ENCODE measurements at places on chromosomes 11 and 22. TPM values are rescaled to one million over a fixed set of nuclear protein-coding genes. Genes with fewer than 3 reads are reported as not detected.

The PHETA2 gene
- 11.6 TPM for total RNA-seq

The DMC1 gene
- 1.1 TPM for total RNA-seq

The SLC17A6 gene
- not detected for total RNA-seq

The TLCD5 gene
- total RNA-seq: 4.7 TPM

The P2RX3 gene
- not detected for total RNA-seq

The SUSD2 gene
- 1.2 TPM for total RNA-seq

The WBP2NL gene
- total RNA-seq: 0.23 TPM

The RFPL1 gene
- not detected for total RNA-seq

The FGF4 gene
- total RNA-seq: not detected

The HIPK3 gene
- 56.7 TPM for total RNA-seq

The FAM111B gene
- 0.12 TPM for total RNA-seq

The SLC7A4 gene
- total RNA-seq: 0.23 TPM

The PRR33 gene
- total RNA-seq: not detected

The PKDREJ gene
- not detected for total RNA-seq

The OR52A1 gene
- total RNA-seq: not detected

The AGBL2 gene
- total RNA-seq: 0.70 TPM

The PMM1 gene
- total RNA-seq: 26.2 TPM

The PARVG gene
- total RNA-seq: not detected

The SLC5A12 gene
- total RNA-seq: not detected

The UBQLN3 gene
- total RNA-seq: not detected

The CCDC188 gene
- not detected for total RNA-seq

The C11orf21 gene
- not detected for total RNA-seq

The RAPSN gene
- 0.12 TPM for total RNA-seq

The MICALL1 gene
- 13.9 TPM for total RNA-seq

The HEPHL1 gene
- 0.30 TPM for total RNA-seq

The BCO2 gene
- total RNA-seq: 1.3 TPM

The SCT gene
- not detected for total RNA-seq

The OR51A4 gene
- total RNA-seq: not detected

The GLYATL1 gene
- 0.08 TPM for total RNA-seq

The C1QTNF5 gene
- total RNA-seq: 11.6 TPM

The LINC01488 gene
- 0.08 TPM for total RNA-seq

The ASCL2 gene
- not detected for total RNA-seq

The CD3E gene
- total RNA-seq: not detected

The MIOX gene
- not detected for total RNA-seq

The UBQLNL gene
- total RNA-seq: 0.08 TPM

The OR52I2 gene
- not detected for total RNA-seq

The USH1C gene
- not detected for total RNA-seq

The B3GAT1 gene
- total RNA-seq: not detected

The PARVB gene
- total RNA-seq: 45.6 TPM

The CCDC88B gene
- 3.2 TPM for total RNA-seq
